Activated CD4-positive, alpha-beta T cell treated with anti-CD3 and anti-CD28 coated beads for 36 hours (primary cell): ENCODE measurements at places on chromosomes 12 and 14. TPM values are rescaled to one million over a fixed set of nuclear protein-coding genes. Genes with fewer than 3 reads are reported as not detected.
A peak's percentile ranks its signal among the peaks of the same experiment; 100 is the strongest.

The ATG2B gene
- total RNA-seq: 17.6 TPM

The CYP27B1 gene
- total RNA-seq: 6.6 TPM

GRCh38 chr12:14845350-14845750 lies 2.0 kb upstream of the ART4 start:
- H3K4me3 ChIP-seq: no peak overlapping the region
- peaks cover 11% of the 10 kb centered on the region for H3K4me1 ChIP-seq
- no peaks in the 10 kb centered on the region for H3K36me3 ChIP-seq
- no peak overlapping the region for H3K27ac ChIP-seq
- H3K27me3 ChIP-seq: no peaks in the 10 kb centered on the region
- DNase-seq: peak; percentile 46

DNA sequence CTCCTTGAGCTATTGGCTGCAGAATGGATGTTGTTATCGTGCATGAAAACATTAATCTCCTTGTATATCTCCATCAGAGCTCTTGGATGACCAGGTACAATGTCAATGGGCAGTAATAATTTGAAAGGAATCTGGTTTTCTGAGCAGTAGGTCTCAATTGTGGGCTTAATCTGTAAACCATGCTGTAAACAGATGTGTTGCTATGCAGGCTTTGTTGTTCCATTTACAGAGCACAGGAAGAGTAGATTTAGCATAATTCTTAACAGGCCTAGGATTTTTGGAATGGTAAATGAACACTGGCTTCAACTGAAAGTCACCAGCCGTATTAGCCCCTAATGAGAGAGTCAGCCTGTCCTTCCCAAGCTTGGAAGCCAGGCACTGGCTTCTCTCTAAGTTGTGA lies 50.4 kb downstream of the ATG14 start:
- peaks cover 12% of the 10 kb centered on the region for H3K36me3 ChIP-seq
- H3K27ac ChIP-seq: no peak overlapping the region
- no peaks in the 10 kb centered on the region for H3K27me3 ChIP-seq
- peaks cover 10% of the 10 kb centered on the region for H3K4me1 ChIP-seq

GRCh38 chr14:94132285-94132887 lies 3.0 kb upstream of the IFI27L2 start:
- H3K4me3 ChIP-seq: no peak overlapping the region
- DNase-seq: peak; percentile 78
- H3K27ac ChIP-seq: no peak overlapping the region
- peaks cover 6% of the 10 kb centered on the region for H3K27me3 ChIP-seq
- no peaks in the 10 kb centered on the region for H3K36me3 ChIP-seq

DNA sequence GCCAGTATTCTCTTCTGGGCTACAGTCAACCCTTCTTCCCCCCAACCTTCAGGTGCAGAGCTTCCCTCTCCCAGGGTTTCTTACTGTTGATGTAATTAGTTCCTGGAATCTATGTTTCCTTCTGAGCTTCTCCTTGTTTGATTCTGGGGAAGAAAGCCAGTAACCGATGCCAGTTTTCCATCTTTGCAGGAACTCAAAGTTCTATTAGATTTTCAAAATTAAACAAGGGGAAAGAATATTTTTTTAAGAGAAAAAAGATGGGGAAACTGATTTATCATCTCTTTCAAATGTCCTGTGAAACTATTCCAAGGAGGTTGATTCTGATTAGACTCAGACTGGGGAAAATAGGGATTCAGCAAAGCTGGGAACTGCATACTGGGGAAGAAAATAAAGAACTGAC lies 17.9 kb upstream of the FAM234B start:
- DNase-seq: no peak
- no peaks in the 10 kb centered on the region for H3K4me1 ChIP-seq
- H3K27ac ChIP-seq: no peak overlapping the region
- peaks cover 4% of the 10 kb centered on the region for H3K27me3 ChIP-seq
- no peaks in the 10 kb centered on the region for H3K36me3 ChIP-seq
- no peak overlapping the region for H3K4me3 ChIP-seq

DNA sequence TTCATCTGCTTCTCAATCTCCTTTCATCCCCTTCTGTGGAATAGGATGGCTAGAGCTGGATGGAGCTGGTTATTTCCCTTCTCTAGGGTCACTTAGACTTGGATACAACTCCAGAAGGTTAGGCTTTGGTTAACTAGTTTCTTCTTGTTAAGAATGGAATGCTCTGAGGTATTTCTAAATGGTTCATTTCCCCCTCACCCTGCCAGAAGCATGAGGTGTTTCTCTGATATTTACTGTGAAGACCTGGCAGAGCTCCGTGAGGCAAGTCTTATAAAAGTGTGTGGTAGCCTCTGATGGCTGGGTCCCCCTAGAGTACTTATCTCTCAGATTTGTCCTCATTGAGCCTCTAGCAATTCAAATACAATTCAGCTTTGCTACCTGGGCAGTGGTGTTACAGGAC lies 207.9 kb downstream of the SLC16A7 start:
- no peaks in the 10 kb centered on the region for H3K36me3 ChIP-seq
- no peaks in the 10 kb centered on the region for H3K4me1 ChIP-seq
- no peaks in the 10 kb centered on the region for H3K27me3 ChIP-seq

- H3K4me3 ChIP-seq: peak overlapping the region; percentile 98
- peaks cover 40% of the 10 kb centered on the region for H3K4me1 ChIP-seq
- H3K27me3 ChIP-seq: no peaks in the 10 kb centered on the region
- no peak overlapping the region for H3K27ac ChIP-seq
- no peak for DNase-seq
Measured at GRCh38 chr12:1594006-1594260, 448 bp downstream of the FBXL14 start.

- DNase-seq: no peak
- no peak overlapping the region for H3K27ac ChIP-seq
- H3K27me3 ChIP-seq: no peaks in the 10 kb centered on the region
- H3K36me3 ChIP-seq: no peaks in the 10 kb centered on the region
- H3K4me3 ChIP-seq: no peak overlapping the region
- H3K4me1 ChIP-seq: peaks cover 5% of the 10 kb centered on the region
Measured at GRCh38 chr12:95336387-95337067, 118.9 kb downstream of the VEZT start.

DNA sequence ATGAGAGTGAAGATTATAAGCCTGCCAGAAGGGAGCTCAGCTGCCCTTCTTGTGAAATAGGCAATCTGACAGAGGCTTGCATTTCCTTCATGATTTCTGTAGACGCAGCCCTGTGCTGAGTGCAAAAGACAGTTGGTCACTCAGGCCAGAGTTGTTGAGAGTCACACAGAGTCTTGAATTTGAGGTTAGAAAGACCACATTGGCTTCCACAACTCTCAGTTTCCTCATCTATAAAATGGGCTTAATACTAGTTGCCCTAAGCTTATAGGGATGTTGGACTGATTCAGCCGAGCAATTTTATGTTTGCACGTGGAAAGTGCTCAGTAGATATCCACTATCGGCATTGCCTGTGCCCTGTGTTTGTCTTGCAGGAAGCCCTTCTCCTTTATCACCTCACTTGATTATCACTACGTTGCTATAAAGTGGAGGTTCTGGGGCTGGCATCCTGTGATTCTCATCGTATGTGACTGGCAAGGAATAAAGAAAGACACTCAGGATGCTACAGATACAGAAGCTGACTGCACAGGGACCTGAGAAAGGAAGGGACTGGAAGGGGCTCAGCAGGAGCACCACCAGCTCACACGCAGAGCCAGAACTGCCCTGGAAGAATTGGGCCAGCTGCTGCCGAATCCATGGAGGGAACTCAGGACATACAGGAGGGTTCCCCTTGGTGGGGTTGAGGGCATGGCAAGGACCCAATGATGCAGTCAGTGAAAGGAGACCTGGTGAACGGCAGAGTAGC lies 19.8 kb upstream of the SERPINA4 start:
- no peak overlapping the region for H3K27ac ChIP-seq
- DNase-seq: no peak
- H3K4me1 ChIP-seq: no peaks in the 10 kb centered on the region
- H3K4me3 ChIP-seq: no peak overlapping the region

GRCh38 chr12:20602641-20603391 lies 92.3 kb upstream of the SLCO1C1 start:
- H3K4me3 ChIP-seq: no peak overlapping the region
- peaks cover 2% of the 10 kb centered on the region for H3K27me3 ChIP-seq
- H3K36me3 ChIP-seq: no peaks in the 10 kb centered on the region
- no peak overlapping the region for H3K27ac ChIP-seq

- peak; percentile 82 for DNase-seq
- H3K27ac ChIP-seq: no peak overlapping the region
- H3K27me3 ChIP-seq: no peaks in the 10 kb centered on the region
- H3K4me3 ChIP-seq: no peak overlapping the region
Measured at GRCh38 chr14:100486025-100486828, 101.0 kb downstream of the BEGAIN start.

DNA sequence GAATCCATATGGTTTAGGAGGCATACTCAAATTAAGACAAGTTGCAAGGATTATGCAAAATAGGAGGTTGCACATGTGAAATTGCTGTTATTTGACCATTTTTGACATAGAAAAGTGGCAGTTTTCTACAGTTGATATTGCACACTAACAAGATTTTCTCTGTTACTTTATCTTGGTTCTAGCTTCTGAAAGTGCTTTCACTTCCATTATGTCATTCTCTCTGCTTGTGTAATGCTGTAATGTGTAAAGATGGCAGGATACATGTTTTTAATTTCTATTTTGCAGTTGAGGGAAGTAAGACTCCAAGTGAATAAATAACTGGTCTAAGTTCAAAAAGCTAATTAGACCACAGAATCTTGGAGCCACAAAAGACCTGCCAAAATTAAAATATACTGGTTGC lies 60.6 kb downstream of the MYRFL start:
- H3K27me3 ChIP-seq: peaks cover 2% of the 10 kb centered on the region
- no peak for DNase-seq
- no peak overlapping the region for H3K27ac ChIP-seq
- H3K36me3 ChIP-seq: no peaks in the 10 kb centered on the region
- H3K4me3 ChIP-seq: no peak overlapping the region

DNA sequence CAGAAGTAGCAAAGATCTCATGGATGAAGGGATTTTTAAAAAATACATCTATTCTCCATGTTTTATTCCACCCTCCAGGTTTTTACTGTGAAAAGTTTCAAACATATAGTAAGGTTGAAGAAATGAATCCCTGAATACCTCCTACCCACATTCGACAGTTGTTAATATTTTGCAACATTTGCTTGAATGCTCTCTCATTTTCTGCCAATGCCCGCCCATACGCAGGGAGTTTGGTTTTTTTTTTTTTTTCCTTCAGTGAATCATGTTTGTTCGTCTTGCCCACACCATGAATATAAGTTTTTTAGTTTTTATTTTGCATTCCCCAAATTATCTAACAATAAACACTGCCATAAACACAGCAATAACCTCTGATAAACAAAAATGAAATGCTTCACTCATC lies 82.9 kb downstream of the MAP1LC3B2 start:
- no peak for DNase-seq
- no peaks in the 10 kb centered on the region for H3K27me3 ChIP-seq
- peaks cover 4% of the 10 kb centered on the region for H3K4me1 ChIP-seq
- no peak overlapping the region for H3K4me3 ChIP-seq
- no peak overlapping the region for H3K27ac ChIP-seq
